ENCODE measurements at places on chromosomes 1 and 21.

DNA sequence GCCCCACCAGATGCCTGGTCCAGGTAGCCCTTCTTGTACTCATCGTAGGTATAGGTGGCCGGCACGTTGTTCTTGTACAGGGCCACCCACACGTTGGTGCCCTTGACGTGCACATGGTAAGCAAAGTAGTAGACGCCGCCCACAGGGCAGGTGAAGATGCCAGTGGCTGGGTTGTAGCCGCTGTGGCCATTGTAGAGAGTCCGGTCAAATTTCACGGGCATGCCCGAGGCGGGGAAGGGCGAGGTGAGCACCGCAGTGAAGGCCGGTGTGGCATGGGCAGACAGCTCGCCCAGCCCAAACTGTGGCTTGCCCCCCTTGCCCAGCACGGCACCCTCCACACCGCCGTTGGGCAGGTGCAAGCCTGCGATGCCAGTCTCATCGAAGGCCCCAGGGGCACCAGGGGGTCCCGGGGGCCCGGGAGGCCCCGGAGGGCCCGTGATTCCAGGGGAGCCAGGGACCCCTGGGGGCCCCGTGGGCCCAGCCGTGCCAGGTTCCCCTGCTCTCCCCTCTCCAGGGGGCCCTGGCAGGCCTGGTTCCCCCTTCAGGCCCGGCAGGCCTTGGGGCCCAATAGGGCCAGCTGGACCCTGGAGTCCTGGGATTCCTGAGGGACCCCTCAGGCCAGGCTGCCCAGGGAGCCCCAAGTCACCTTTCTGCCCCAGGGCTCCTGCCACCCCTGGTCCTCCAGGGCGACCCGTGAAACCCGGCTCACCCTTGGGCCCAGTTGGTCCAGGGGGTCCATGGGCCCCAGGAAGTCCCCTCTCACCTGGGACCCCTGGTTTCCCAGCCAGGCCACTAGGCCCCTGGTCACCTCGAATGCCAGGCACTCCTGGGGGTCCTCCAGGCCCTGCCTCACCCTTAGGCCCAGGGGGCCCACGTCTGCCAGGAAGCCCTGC lies 9.2 kb downstream of the ADPRS start:
- no peak for DNase-seq

- peak; percentile 62 for DNase-seq
Measured at GRCh38 chr1:154324669-154325582, at the start of gene ATP8B2. Gene ATP8B2, plus strand, starts transcription at chr1:154325525. Its CDS starts 2,617 bp downstream, at chr1:154328142.

- DNase-seq: no peak
Measured at GRCh38 chr21:44753357-44753756, 42.0 kb upstream of the TSPEAR start.

- DNase-seq: no peak
Measured at GRCh38 chr1:178339834-178340233, 156.9 kb downstream of the CLEC20A start.

- no peak for DNase-seq
Measured at GRCh38 chr1:233520261-233521191, 93.4 kb upstream of the KCNK1 start.

DNA sequence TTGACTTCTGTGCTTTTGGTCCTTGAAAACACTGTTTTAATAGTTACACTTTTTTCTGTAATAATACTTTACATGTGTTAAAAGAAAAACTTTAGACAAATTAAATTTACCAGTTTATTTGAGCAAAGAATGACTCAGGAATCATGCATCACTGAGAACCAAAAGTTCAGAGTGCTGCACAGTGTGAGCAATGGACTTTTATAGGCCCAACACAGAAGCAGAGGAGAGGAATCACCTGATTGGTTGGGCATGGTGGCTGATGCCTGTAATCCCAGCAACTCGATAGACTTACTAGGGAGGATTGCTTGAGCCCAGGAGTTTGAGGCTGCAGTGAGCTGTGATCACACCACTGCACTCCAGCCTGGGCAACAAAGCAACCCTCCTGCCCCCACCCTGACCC lies 29.3 kb downstream of the ZNF648 start:
- DNase-seq: no peak

DNA sequence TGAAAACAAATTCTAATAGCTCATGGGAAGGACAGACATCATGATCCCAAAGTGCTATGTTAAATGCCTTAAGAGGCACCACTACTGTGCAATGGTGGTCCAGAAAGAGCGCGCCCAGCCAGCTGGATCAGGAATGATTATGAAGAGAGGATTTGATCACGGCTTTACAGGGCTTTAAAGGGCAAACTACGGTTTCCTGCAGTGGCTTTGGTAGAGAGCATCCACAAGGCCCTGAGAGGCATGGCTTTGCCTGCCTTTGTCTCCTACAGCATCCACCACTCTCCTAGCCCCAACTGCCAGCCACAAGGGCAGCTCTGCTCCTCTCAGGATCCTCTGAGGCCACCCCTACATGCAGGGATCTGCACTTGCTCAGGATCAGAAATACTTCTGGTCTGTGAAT lies 40.7 kb downstream of the ZNF281 start:
- no peak for DNase-seq

- no peak for DNase-seq
Measured at GRCh38 chr1:157596384-157596783, 1.5 kb downstream of the FCRL4 start.

DNA sequence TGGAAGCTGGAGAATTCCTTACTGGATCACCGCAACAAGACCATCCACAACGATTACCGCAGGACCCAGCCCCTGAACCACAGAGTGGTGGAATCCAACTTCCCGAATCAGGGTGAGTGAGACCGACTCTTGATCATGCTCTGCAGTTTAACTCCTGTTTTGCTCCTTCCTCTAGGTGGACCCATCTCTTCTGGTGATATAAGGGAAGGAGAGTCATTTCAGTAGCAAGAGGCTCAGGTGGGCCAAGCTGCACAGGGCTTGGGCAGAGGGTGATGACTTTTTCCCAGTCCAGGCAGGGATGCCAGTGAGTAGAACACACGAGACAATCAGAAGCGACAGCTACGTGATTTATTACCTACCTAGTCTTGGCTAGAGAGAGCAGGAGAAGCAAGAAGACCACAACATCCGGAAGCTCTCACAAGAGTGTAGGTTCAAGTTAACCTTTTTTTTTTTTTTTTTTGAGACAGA lies 25.2 kb downstream of the CA6 start:
- DNase-seq: no peak

DNA sequence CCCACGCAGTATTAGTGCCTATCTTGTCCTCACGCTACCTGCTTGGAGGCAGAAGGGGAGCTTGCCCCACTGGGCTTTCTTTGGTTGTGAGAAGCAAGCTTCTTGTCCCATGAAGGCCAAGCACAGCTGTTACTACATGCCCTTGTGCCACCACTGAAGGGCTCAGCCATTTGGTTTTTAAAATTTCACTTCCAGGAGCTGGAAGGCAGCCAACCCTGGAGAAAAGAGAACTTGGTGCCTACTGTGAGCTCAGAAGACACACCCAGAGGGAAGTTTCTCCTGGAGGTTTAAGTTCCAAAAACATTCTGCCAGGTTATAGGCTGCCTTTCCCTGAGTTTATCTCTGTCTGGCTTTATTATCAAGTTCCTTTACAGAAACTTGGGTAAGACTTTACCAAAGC lies 187.4 kb downstream of the SLC35F3 start:
- DNase-seq: no peak

- DNase-seq: no peak
Measured at GRCh38 chr21:38913120-38913892, 107.6 kb downstream of the ETS2 start.

GRCh38 chr1:246566813-246567645 lies 773 bp downstream of the CNST start:
- peak; percentile 13 for DNase-seq

DNA sequence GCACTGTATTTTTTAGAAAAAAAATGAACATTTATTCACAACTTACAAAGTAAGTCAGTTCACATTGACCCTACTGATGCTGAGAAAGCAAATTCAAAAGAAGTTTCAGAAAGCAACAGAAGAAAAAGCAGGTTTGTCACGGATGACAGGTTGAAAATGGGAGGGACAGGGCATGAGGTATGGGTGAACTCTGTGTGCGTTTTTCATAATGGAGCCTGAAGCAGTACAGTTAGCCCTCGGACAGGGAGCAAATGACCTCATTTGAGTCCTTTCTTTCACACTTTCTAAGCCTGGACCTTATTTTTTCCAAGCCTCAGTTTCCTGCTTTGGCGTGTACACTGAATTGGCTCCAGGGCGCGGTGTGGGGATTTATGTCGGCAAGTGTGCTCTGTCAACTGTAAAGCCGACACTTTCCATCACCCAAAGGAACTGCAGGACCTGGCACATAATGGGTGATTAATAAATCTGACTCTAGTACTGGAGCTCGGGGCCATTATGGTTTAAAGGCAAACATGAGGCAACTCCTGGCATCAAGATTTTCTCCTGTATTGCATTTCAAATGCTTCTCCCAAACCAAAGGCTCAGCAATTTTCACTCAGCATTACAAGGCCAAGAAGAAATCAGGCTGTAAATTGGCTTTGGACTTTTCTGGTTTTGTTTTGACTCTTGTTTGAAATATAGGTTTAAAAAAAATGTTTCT lies 345.5 kb upstream of the DUSP10 start:
- no peak for DNase-seq

DNA sequence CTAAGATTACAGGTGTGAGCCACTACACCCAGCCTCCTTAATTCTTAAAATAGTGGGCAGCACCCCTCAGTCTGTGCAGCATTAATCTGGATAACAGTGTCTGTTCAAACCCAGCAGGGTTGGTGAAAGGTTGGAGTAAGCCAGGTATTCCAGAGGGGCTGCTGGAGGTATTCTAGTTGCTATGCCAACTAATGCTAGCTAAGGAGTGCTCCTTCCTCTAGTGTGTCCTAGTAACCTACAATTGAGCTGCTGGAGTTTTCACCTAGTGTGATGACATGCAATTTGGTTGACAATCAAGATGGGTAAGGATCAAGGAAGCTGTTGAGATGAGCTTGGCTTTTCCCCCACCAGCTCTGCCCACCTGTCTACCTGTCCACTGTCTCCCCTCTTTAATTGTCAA lies 100.2 kb upstream of the IPO9 start:
- DNase-seq: no peak

DNA sequence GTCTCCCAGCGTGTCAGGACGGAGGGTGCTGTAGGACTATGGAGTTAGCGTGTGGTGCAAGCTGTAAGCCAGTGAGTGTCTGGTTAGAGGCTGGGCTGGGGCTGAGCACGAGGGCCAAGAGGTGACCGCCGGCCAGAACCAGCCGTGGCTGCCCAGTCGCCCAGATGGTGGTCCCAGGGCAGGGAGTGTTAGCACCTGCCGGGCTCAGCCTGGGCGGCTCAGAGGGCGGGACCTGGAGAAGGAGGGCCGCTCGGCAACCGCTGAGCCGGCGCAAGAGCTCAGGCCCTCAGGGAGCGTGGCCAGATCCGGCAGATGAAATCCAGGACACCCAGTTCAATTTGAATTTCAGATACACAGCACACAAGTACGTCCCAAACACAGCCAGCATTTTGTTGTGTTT lies 87.9 kb downstream of the PRDM16 start:
- no peak for DNase-seq

DNA sequence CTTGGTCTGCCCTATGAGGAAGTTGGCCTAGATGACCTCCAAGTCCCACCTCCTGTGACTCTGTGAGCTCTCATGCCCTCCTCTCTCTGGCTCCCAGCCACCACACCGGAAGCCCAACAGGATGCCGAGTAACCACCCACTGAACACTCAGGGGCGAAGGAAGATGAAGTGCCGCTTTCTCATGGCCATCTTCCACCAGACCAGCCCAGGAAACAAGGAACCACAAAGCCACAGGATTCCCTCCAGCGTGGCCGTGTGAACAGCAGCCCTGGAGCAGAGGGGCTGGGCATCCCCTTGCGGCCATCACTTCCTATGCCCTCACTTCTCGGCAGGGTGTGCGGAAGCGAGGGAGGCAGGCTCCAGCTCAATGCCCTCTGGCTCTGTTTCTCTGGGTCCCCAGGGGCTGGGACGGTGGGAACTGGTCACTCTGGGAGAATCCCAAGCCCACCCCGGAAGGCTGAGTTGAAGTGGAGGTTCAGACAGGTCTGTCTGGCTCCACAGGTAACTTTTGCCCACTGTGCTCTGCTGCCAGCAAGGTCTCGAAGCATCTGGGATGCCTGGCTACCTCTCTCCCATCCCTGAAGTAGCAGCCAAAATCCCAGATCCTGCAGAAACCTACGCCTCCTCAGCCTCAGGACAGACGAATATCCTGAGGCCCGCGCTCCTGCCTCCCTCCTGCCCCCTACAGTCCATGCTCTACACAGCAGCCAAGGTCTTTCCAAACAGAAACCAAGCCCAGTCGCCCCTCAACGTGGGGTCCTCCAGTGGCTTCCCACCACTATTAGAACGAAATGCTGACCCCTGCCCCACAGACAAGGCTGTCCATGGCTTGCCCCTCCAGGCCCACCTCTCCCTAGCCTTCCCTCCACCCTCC lies 44.2 kb upstream of the ECE1 start:
- peak; percentile 65 for DNase-seq

GRCh38 chr1:113630340-113631327 lies 128.7 kb downstream of the PHTF1 start:
- no peak for DNase-seq

DNA sequence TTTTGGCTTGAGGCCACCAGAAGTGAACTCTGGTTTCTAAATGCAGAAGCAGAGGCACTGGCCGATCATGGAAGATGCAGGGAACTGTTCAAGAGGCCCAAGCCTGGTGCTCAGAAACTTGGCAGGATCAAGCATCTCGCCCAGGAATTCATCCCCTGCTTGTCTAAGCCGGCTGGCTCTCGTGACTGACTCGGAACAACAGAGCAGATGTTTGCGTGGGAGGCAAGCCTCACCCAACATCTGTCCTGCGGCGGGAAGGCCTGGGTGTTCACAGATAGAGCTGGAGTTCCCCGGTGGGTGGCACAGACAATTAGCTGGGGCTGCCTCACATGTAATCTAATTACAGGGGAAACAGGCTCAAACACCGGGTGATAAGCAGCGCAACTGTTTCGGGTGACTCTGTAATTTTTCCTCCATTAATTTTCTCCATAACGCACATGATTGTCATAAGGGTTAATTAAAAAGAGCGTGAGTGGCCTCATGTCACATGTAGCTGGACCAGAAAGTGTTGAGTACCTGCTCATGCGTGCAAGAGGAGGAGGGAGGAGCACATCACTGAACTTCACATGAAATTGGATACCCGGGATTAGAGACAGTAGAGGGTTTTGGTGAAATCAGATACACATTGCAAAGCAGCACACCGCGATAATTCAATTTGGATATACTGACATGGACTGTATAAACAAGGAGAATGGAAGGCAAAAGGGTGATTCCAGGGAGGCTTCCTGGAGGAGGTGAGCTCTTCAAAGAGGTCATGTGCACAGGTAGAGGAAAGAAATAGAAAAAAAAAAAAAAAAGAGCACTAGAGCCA lies 180.0 kb downstream of the ETS2 start:
- DNase-seq: no peak

- no peak for DNase-seq
Measured at GRCh38 chr1:71298633-71299032, 217.8 kb upstream of the ZRANB2 start.

- DNase-seq: peak; percentile 64
Measured at GRCh38 chr1:204446413-204447111, 34.9 kb upstream of the PPP1R15B start.

Data from activated CD8-positive, alpha-beta memory T cell treated with anti-CD3 and anti-CD28 coated beads for 4 hours (primary cell).